ENCODE measurements at places on chromosomes 1 and 21.

GRCh38 chr1:41536361-41536802 is 51.9 kb upstream of the EDN2 start:
- no peak for DNase-seq

- no peak for DNase-seq
Measured at GRCh38 chr1:31905093-31905509, 33.1 kb downstream of the PTP4A2 start.

GRCh38 chr1:169517558-169518186 is 31.9 kb upstream of the SLC19A2 start:
- DNase-seq = no peak

DNA sequence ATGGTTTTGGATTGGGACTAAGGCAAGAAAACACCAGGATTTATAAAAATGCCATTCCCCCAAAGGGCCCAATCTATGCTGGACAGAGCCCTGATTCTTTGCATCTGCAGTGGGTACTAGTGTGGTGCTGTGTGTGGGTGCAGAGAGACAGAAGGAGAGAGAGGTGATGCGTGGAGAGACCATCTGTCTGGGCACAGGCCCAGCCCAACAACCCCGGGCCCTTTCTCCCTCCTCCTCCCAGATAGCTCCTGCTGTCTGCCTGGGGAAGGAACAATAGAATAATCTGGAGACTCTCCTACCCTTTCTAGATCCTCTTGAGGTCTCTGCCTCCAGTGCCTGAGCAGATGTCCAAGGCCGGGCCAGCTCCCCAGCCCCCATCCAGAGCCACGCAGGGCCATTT is 15.1 kb downstream of the KIAA1614 start:
- no peak for DNase-seq

DNA sequence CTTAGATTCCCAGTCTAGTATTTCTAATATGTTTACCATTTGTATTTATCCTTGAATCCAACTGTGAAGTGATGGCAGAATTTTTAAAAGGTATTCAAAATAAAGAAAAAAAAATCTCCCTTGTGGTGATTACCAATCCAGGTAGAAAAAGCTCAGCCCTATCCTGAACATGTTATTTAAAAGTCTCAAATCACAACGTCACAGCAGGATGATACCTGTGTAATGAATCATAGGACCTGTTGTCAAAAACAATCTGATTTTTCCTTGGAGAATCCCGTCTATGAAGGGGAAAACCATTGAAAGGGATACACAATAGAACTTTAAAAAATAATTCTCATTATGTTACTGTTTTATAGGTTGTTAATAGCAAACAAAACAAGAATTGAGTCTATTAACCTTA is 76.9 kb upstream of the LBR start:
- DNase-seq = no peak
